Lung (tissue), 17 donors: ENCODE measurements at places on chromosomes 7 and 10. TPM values are rescaled to one million over a fixed set of nuclear protein-coding genes. Genes with fewer than 3 reads are reported as not detected.

DNA sequence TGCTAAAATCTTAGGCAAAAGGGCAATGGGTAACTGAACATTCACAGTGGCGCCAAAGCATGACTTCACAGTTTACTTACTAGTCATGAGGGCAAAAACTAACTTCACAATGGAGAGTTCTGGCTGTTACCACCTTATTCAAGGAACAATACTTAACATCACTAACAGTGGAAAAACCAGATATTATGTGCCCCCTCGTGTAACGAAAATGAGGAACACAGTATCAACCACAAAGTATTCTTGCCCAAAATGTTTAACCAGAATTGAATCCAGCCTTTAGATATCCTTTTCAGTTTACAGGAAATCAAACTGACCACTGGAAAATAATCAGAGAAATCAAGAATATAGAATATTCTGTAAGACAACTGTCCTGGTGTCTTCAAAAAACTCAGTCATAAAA is 9.5 kb downstream of the C7orf25 start:
- H3K4me1 ChIP-seq, result no peaks in the 10 kb centered on the region
- H3K4me3 ChIP-seq, result no peak overlapping the region
- H3K36me3 ChIP-seq, result no peaks in the 10 kb centered on the region
- no peaks in the 10 kb centered on the region for H3K27me3 ChIP-seq
- no peak for DNase-seq

DNA sequence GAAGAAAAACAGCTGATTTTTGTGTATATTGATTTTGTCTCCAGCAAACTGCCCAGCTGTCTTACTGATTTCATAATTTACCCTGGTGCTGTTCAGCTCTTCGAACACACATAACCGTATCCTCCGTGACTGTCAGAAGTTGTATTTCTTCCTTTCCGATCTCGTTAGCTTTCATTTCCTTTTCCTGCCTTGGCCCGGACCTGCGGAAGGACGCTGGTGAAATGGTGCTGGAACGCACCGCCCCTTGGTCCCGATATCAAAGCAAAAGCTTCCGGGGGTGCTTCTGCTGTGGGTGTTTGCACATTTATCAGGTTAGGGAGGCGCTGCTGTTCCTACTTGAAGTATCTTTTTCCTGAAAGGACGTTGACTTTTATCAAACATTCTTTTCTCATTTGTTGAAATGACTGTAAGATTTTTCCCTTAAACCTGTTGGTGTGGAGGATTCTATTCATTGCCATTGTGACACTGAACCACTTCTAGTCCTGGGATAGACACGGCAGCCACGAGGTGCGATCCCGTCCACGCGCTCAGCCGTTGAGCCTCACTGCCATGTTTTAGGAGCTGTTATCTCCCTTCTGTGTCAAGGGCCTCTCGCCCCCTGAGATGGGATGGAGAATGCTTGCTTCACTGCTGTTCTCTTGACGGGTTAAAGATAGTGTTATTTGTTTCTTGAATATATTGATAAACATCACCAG is 72.6 kb downstream of the FOXL3 start:
- H3K27me3 ChIP-seq, result no peaks in the 10 kb centered on the region
- peak; percentile 59 for DNase-seq
- H3K27ac ChIP-seq, result peak overlapping the region; percentile 21
- H3K36me3 ChIP-seq, result no peaks in the 10 kb centered on the region
- no peaks in the 10 kb centered on the region for H3K4me1 ChIP-seq

- no peaks in the 10 kb centered on the region for H3K27me3 ChIP-seq
- H3K4me3 ChIP-seq, result no peak overlapping the region
- peaks cover 2% of the 10 kb centered on the region for H3K4me1 ChIP-seq
- DNase-seq, result no peak
These were observed 9.3 kb downstream of the SLC35G1 start for GRCh38 chr10:93903051-93903450.

The SYNPO2L gene
- total RNA-seq, result 0.11 TPM

The CD36 gene
- 726 TPM for total RNA-seq

- peaks cover 9% of the 10 kb centered on the region for H3K4me1 ChIP-seq
- H3K27ac ChIP-seq, result no peak overlapping the region
- no peak for DNase-seq
- no peak overlapping the region for H3K4me3 ChIP-seq
- H3K27me3 ChIP-seq, result no peaks in the 10 kb centered on the region
These were observed 51.0 kb downstream of the TCF7L2 start for GRCh38 chr10:113000876-113001598.

GRCh38 chr10:45370202-45370955 is 3.6 kb upstream of the ALOX5 start:
- H3K36me3 ChIP-seq, result no peaks in the 10 kb centered on the region
- DNase-seq, result no peak
- no peak overlapping the region for H3K4me3 ChIP-seq
- peaks cover 2% of the 10 kb centered on the region for H3K4me1 ChIP-seq
- no peak overlapping the region for H3K27ac ChIP-seq

DNA sequence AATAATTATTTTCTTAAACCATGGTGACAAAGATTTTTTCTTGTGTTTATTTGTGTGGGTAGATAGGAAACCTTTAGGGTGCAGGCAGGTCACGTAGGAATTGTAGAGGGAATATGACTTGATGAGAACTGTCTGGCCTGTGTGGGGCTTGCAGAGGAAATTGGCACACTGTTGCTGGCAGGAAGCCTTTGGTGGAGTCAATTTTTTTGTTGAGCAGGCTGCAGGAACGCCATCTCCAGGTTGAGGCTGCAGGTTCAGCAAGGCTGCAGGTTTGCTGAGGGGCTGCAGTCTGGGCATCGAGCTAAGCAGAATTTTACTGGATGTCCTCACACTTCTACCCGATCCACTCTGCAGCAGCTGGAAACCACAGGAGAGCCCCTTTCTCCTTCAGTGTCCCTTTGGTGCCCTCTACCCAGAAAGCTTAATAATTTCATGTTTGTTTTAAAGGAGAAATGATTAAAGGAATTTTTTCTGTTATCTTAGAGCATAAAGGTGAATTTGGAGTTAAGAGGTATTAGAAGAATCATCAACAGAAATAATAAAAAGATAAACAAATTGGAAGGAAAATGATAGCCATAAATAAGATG is 37.0 kb downstream of the TBC1D12 start:
- no peak overlapping the region for H3K4me3 ChIP-seq
- H3K36me3 ChIP-seq, result no peaks in the 10 kb centered on the region
- no peak overlapping the region for H3K27ac ChIP-seq
- peak; percentile 49 for DNase-seq

DNA sequence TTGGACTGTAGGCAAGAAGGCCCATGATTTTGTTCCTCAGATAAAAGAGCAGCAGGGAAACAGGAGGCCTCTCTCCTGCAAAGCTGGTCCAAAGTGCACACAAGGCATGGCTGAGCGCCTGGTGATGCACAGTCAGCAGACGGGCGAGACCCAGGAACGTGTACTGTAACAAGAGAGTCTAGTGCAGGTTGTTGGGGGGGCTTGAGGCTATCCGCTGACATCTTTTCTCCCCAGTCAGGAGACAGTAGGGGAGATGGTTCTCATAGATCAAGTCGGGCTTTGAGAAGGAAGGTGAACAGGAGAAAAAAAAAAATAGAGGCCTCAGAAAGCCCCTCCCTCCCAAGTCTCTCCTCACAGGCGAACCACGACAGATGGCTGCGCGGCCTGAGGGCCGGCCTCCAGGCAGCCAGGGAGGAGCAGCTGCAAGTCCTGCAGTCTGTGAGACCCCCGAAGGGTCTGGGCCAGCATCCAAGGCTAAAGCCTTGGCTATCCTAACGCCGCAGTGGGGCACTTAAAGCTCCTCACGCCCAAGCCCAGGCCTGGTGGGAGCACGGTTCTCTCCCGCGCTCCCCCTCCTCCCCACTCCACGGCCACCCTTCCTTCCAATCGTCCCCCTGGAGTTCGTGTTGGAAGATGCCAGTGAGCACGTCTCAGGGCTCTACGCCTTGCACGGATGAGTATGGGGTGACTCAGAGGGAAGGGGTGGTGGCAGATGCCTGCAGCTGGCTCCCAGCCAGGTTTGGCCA is 68.3 kb downstream of the PRKAG2 start:
- no peak overlapping the region for H3K27ac ChIP-seq
- no peak for DNase-seq
- H3K4me3 ChIP-seq, result no peak overlapping the region
- no peaks in the 10 kb centered on the region for H3K4me1 ChIP-seq

The UNCX gene
- not detected for total RNA-seq

The NIPSNAP2 gene
- 60.1 TPM for total RNA-seq

The PIK3AP1 gene
- 24.0 TPM for total RNA-seq

- no peak overlapping the region for H3K4me3 ChIP-seq
- H3K27me3 ChIP-seq, result no peaks in the 10 kb centered on the region
- no peak overlapping the region for H3K27ac ChIP-seq
- H3K36me3 ChIP-seq, result no peaks in the 10 kb centered on the region
- no peaks in the 10 kb centered on the region for H3K4me1 ChIP-seq
- DNase-seq, result no peak
These were observed 23.6 kb upstream of the FRA10AC1 start for GRCh38 chr10:93726024-93726423.

DNA sequence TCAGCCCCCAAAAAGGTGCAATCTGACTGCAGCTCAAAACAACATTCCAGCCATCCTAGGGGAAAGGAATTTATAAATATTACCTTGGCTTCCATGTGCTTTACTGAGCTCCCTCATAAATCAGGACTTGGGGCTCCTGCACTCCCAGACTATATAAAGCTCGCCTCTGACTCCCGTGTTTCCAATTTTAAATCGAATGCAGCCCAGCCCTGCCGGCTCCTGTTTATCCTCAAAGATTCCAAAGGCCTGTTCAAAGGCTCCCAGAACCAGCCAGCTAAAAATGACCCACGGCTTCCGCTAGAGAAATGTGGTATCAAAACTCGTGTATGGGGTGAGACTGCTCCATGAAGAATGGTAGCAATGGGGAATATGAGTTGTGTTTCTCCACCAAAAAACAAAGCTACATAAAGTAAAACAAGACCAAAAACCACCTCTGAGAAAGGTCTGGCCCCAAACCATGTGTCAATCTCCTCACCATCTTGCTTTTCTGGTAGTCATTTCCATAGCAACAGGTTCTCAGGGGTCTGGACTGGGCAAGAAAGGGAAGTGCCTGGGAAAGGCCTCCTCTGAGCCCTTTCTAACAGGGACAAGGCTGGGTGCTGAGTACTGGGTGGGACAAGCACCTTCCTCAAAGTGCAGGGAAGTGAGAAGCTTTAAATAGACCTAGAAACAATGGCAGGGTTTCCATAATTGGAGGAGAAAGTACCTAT is 5.1 kb downstream of the CALML3 start:
- H3K27me3 ChIP-seq, result no peaks in the 10 kb centered on the region
- no peaks in the 10 kb centered on the region for H3K36me3 ChIP-seq
- no peak overlapping the region for H3K27ac ChIP-seq
- DNase-seq, result no peak
- H3K4me3 ChIP-seq, result no peak overlapping the region
- peaks cover 3% of the 10 kb centered on the region for H3K4me1 ChIP-seq

The FAM25A gene
- total RNA-seq, result not detected

The CYP3A4 gene
- total RNA-seq, result not detected

DNA sequence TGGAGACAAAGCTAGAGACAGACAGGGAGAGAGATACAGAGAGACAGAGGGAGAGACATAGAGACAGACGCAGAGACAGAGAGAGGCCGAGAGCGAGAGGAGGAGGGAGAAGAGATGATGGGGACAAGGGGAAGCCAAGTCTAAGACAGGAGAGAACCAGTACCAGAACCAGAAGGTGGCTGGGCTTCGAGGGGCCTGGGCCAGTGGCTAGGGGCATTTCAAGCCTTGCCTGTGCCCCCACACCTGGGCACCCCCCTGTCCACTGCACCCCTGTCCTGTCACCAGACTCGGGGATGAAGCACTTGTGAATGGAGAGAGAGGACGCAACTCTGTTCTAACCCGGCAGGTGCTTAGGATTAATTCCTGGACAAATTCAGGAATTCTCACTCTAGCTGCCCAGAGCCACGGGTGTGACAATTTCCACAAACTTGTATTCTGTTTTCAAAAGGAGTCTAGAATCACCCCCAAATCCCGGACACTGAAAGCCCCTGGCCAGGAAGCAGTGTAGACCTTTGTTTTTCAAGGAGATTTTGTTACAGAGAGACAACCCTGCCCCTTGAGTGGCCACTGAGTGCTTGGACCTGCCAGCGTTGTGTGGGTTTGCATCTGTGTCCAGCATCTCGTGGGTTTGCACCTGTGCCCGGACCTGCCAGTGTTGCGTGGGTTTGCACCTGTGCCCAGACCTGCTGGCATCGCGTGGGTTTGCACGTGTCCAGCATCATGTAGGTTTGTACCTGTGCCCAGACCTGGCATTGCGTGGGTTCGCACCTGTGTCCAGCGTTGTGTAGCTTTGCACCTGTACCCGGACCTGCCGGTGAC is 157.3 kb downstream of the WDR37 start:
- H3K4me1 ChIP-seq, result no peaks in the 10 kb centered on the region
- no peak overlapping the region for H3K4me3 ChIP-seq
- DNase-seq, result no peak
- no peaks in the 10 kb centered on the region for H3K36me3 ChIP-seq
- H3K27ac ChIP-seq, result no peak overlapping the region

The MNX1 gene
- not detected for total RNA-seq

DNA sequence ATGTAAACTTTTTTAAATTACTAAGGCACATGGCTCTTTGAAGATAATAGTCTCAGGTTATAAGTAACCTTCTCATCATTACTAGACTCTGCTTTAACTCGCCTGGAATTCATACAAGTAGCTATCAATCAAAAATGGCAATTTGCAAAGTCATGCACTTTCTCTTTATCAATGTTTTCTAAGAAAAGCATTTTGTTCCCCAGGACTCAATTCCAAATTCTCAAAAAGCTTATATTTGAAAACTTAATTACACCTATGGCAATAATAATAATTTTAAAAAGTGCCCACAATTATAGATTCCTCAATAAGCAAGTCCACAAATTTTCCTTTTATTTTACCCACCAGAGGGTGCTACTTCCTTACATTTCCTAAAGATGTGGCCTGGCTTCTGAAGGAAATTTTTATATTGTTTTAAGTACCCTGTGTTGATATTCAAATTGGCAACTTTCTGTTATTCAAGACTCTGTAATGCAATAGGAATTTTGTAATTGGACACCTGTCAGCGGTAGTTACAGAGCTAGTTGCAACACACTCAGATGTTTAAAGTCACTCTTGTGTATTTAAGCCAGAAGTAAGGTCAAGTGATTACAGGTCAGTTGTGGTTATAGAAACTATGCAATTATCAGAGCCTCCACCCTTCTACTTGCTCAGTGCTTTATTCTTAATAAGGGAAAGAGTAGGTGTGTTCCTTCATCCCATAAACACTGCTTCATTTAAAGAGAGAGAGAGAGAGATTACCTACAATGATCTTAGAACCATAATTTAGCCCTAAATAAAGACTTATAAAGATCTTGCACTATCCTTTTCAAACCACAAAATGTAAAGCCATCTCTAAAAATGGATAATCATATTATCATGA is 47.1 kb upstream of the HYAL4 start:
- no peaks in the 10 kb centered on the region for H3K36me3 ChIP-seq
- H3K4me3 ChIP-seq, result no peak overlapping the region
- H3K27me3 ChIP-seq, result no peaks in the 10 kb centered on the region

- H3K4me1 ChIP-seq, result no peaks in the 10 kb centered on the region
- DNase-seq, result no peak
- no peak overlapping the region for H3K4me3 ChIP-seq
- H3K27me3 ChIP-seq, result no peaks in the 10 kb centered on the region
- H3K27ac ChIP-seq, result no peak overlapping the region
- H3K36me3 ChIP-seq, result no peaks in the 10 kb centered on the region
These were observed 12.6 kb downstream of the IQCE start for GRCh38 chr7:2571409-2571808.

The PHYHIPL gene
- total RNA-seq, result 0.25 TPM

GRCh38 chr10:32332299-32332750 is 14.6 kb downstream of the EPC1 start:
- no peak overlapping the region for H3K4me3 ChIP-seq
- H3K27me3 ChIP-seq, result no peaks in the 10 kb centered on the region
- peaks cover 35% of the 10 kb centered on the region for H3K4me1 ChIP-seq
